ENCODE measurements at places on chromosomes 6 and 20.

- DNase-seq = peak; percentile 40
Measured at GRCh38 chr6:95087394-95088097, 489.8 kb upstream of the MANEA start.

DNA sequence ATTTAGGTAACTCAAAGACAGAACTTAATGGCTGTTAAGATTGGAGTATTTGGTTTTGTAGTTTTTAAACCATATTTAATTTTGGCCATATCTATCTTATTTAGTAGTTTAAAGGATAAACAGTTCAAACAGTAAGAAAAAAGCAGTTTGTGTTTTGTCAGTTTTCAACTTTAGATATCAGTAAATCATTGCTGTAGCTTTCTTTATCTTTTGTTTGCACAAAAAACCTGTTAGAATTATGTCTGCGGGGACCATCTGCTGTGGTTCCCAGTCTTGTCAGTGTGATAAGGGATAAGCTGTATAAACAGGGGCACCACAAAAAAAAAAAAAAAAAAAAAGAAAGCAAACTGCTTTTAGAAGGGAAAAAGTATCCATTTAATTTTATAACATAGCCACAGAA is 40.9 kb downstream of the CDKAL1 start:
- DNase-seq = no peak

DNA sequence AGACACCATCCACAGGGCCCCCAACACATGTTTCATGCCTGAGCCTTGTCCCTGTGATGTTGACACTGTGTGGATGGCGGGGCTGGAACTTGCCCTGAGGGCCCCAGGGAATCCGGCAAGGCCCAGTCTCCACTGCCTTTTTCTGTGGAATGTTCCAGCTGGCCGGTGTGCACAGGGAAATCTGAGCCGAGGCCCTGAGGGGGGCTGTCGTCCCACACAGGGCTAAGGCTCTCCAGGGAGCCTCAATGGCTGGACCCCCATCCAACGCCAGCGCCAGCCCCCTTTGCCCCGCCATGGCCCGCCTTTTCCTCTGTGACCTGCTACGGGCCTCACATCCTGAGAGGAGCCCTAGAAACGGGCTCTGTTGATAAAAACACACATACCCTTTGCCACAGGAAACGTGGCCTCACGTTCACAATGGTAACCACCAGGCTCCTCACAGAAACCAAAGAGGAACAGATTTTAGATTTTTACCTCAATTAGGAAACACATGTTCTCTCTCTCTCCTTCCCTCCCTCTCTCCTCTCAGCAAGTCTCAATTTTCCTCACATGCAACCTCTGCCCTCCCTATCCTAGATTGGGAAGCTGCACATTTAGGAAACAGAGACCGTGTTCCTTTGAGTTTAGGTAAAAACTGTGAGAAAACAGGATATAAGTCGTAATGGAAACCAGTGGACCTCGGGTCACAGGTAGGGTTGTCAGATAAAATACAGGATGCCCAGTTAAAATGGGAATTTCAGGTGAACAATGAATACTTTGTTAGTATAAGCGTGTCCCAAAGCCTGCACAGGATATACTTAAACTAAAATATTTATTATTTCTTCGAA is 13.7 kb upstream of the ZNF831 start:
- DNase-seq = no peak

- no peak for DNase-seq
Measured at GRCh38 chr20:51749674-51750036, 18.5 kb downstream of the ATP9A start.

Data from muscle of arm (tissue), 14 donors.